ENCODE measurements at places on chromosomes 4 and X.

DNA sequence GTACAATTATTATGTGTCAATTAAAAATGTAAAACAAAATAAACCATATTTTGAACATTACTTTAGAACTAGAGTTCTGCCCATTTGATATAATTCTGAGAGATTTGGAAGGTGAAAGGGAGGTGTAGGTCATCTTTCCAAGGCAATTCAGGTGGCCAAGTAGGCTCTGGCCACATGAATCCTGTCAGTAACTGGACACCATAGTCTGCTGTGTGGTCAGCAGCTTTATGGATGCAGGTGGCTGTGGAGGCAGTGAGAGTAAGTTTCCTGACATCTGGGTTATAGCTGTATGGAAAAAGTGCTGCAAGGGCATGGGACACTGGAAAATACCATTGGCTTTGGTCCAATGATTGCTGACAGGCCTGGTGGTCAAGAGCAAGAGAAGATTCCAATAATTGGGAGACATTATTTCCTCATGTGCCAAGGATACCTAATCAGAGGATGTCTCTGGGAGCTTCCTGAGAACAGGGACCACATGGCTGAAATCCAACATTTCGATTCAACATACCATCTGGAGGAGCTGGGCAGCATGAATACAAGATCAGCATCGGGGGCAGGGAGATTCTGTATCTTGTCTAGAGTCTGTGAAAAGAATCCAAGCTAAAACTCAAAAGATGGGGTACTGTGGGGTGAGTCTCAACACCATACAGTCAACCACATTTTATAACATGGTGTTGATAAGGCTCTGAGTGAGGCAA is 523.1 kb downstream of the MID1IP1 start:
- DNase-seq = no peak

GRCh38 chr4:87255755-87256154 is 35.3 kb upstream of the KLHL8 start:
- DNase-seq = no peak

GRCh38 chr4:56857601-56858309 is 36.3 kb upstream of the SPINK2 start:
- DNase-seq = no peak

DNA sequence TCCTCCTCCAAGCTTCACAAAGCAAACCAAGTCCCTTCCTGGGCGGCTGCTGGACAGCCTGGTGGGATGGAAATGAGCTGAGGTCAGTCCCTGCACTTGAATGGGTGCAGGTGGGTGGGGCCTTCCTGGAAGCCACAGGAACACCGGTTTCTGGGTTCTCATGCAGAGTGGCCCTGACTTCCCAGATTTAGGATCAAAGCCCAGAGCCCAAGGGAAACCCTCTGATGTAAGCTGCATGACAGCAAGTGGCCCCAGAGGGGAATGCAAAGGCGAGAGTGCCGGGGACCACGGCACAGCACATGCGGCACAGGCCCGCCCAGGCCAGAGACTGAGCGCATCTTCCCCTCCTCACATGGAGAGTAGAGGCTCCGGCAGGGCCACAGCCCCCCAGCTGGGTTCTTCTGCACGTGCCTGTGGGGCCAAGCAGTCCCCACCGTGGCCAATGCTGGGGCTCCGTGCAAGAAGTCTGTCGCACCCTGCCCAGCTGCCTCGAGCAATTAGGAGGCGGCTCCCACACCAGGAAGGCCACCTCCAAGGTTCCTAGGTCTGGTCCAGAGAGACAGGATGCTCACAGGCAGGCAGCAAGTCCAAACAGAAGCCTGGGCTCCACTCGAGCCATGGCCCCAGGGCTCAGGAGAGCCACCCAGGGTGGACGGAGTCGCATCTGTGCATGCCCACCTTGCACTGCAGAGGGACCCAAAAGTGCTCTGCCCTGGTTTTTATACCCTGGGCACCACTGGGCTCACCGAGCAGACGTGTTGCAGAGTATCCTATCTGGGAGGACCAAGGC is 83.0 kb downstream of the HTRA3 start:
- DNase-seq = no peak

DNA sequence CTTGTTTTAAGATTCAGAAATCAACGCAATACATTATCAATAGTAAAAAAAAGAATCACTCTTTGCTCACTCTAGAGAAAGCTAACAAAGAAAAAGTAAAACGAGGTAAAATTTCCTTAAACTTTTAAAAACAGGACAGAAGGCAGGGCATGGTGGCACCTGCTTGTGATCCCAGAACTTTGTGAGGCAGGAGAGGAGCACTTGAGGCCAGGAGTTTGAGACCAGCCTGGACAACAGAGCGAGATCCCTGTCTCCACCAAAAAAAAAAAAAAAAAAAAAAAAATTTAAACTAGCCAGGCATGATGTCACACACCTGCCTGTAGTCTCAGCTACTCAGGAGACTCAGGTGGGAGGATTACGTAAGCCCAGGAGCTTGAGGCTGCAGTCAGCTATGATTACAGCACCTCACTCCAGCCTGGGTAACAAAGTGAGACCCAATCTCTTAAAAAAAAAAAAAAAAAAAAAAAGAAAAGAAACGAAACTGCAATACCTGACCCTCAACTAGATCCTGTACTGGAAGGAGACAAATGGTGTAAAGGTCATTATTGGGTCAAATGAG is 3.5 kb downstream of the CCNI start:
- no peak for DNase-seq

DNA sequence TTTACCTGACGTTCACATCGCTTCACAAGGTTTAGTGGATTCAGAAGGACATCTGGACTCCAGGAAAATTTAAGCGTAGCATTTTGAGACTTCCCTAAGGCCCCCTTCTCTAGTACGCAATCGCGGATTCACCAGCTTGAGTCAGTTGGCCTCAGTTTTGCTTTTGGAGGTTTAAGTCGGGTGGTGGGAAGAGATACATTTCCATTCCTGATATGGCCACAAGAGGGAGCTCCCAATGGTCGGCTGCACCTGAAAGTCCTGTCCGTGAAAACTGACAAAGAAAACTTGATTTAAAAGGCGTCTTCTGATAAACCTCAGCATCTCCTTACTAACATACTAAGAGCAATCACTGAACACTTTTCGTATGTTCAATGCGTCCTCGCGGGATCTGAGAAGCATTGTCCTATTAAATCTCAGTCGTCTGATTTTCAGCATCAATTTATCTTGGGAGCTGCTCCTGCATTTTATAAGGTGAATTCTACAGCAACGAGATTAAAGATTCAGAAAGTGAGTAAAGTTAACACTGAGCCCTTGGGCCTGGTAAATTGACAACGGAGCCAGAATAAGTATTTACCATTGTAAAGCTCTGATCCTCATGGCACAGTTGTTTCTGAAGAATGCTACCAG is 50.6 kb downstream of the LGI2 start:
- DNase-seq = no peak

- no peak for DNase-seq
Measured at GRCh38 chrX:29432534-29432933, 782.8 kb upstream of the MAGEB2 start.

DNA sequence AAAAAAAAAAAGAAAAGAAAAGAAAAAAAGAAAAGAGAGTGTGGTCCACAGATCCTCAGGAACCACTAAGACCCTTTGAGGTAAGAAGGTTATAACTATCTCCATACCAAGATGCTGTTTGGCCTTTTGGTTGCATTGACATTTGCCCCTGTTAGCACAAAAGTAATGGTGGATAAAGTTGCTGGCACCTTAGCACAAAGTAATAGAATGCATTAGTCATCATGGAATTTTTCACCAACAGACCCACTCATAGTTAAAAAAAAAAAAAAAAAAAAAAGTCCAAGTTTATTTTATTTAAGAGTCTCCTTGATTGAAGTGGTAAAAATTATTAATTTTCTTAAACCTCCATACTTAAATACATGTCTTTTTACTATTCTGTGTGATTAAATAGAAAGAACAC is 78.4 kb upstream of the RBPJ start:
- DNase-seq = no peak

GRCh38 chrX:73849073-73849472 is 286.1 kb downstream of the CHIC1 start:
- no peak for DNase-seq

- DNase-seq = no peak
Measured at GRCh38 chrX:17606231-17606630, 131.1 kb upstream of the SCML1 start.

DNA sequence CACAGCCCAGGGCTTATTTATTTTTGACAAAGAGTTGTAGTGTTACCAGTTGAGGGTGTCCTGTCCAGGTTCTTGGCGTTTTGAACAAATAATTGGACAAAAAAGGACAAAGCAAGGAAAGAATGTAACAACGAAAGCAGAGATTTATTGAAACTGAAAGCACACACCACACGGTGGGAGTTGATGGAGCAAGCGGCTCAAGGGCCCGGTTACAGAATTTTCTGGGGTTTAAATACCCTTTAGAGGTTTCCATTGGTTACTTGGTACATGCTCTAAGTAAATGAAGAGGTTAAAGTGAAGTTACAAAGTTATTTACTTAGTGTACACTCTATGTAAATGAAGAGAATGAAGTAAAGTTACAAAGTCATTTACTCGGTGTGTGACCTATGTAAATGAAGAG is 27.8 kb upstream of the OPHN1 start:
- no peak for DNase-seq

GRCh38 chr4:33025236-33025635 is 2305.1 kb downstream of the PCDH7 start:
- DNase-seq = no peak

- no peak for DNase-seq
Measured at GRCh38 chr4:34193451-34194154, 2050.7 kb downstream of the ARAP2 start.

DNA sequence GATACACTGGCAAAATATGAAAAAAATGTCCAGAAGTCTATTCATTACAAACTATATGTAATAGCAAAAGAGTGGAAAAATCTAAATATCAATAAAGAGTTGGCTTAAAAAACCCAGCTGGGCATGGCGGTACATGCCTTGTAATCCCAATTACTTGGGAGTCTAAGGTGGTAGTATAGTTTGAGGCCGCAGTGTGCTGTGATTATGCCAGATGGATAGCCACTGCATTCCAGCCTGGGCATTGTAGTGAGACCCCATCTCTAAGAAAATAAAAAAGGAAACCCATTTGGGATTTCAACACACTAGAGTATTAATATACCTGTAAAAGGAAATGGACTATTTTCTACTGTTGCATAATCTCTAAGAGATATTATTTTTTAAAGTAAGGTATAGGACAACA is 45.4 kb downstream of the AFF1 start:
- DNase-seq = no peak

DNA sequence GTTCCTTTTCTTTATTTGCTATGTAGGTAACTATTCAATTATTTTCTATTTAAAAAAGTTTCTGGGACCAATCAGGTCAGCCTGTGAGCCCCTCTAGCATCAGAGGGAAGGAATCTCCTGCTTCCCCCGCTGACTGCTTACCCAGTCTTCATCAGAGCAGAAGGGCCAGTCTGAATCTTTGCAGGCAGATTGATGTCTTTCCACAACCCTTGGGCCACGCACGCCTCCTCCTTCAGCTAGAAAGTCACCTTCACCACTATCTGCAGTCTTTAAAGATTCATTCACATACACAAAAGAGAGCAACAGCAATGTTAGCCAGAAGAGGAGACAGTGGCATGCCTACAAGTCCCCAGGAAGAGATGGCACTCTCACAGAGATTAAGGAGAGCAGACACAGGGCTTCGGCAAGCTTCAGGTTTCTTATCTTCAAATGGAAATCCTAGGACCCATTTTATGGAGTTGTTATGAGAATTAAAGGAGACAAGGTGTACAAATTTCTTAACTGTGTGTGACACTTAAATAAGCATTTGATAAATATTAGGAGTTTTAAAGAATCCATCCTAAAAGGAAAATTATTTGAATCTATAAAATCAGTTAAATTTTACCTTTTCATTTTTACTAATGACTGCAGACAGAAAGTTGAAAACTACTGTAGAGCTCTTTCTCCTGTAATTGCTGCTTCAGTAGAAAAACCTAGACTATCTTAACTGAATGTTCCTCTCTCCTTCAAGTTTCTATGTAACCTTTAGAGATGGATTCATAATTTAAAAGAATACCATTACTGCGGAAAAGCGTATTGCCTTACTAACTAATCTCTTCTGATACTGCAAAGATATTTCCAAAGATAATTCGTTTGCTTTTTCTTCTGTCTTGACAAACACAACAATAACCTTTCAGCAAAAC is 995 bp downstream of the FGA start:
- no peak for DNase-seq

DNA sequence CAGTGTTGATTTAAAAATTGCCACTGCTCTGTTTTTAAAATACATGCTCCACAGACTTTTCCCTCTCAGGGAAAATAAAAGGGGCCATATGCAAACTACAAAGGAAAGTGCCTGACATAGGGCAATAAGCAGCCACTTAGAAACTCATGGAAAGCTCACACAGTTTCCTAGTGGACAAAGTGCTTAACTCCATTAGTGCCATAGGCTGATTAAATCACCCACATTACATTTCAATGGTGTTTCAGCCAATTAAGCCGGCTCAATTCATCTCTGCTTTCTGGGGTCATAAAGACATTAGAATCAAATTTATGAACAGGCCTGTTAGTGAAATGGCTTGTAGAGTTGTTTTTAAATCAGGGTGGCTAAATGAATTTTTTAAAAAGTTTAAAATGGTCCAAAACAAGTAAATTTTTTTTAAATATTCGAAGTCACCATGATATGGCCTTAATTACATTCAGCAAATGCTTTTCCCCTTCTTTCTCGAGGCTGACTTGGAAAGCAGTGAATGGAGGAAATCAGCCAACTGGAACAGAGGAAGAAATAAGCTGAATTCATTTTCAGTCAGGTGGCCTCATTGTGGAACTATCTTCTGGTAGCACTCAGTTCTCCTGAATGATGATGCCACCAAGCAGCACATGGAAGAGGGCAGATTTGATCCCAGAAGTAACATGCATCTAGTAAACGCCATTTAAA is 2305.1 kb upstream of the AGA start:
- no peak for DNase-seq

- no peak for DNase-seq
Measured at GRCh38 chrX:148314876-148315275, 185.5 kb upstream of the AFF2 start.

DNA sequence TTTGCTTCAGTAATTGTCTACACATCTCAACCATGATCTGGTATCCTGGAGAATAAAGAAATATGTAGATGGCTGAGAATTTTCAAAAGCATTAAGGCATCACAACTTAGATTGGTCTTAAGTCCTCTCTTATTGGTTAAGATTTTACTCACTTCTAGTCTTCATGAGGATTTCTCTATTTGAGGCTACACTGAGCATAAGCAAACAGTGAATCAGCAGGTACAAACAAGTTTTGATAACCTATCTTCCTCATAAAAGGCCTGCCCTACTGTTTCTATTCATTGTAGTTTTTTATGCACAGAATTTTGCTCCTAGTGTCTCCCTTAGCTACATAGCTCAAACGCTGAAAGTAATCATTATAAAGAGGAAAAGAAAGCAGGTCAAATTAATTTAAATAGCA is 460.7 kb upstream of the RPS6KA3 start:
- DNase-seq = no peak

GRCh38 chrX:45472968-45473367 is 272.3 kb upstream of the DIPK2B start:
- no peak for DNase-seq

DNA sequence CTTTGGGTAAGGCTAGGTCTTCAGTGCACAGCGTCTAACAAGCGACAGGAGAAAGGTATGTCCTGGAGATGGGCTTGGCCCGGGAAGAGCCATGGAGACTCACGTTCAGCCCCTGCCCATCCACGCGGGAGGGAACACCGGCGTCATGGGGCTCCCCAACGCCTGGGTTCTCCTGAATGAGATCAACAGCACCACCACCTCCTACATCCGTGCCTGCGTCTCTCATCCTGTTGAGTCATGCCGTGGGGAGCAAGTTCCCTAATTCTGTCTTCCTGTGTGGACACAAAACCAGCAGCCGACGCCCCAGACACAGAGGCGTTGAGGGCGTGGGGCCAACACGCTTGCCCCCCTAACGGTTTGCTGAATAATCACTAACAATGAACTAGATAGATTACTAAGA is 20.1 kb upstream of the IL3RA start:
- DNase-seq = no peak

GRCh38 chr4:122150931-122151330 is 1.2 kb upstream of the BLTP1 start:
- DNase-seq = no peak
